ENCODE measurements at places on chromosomes 1 and 21.

GRCh38 chr1:61498342-61498741 is 226.6 kb downstream of the TM2D1 start:
- DNase-seq: no peak

GRCh38 chr21:45739218-45740087 is 95.9 kb downstream of the PCBP3 start:
- no peak for DNase-seq

GRCh38 chr1:54977533-54978297 is 2.7 kb upstream of the TMEM61 start:
- no peak for DNase-seq

DNA sequence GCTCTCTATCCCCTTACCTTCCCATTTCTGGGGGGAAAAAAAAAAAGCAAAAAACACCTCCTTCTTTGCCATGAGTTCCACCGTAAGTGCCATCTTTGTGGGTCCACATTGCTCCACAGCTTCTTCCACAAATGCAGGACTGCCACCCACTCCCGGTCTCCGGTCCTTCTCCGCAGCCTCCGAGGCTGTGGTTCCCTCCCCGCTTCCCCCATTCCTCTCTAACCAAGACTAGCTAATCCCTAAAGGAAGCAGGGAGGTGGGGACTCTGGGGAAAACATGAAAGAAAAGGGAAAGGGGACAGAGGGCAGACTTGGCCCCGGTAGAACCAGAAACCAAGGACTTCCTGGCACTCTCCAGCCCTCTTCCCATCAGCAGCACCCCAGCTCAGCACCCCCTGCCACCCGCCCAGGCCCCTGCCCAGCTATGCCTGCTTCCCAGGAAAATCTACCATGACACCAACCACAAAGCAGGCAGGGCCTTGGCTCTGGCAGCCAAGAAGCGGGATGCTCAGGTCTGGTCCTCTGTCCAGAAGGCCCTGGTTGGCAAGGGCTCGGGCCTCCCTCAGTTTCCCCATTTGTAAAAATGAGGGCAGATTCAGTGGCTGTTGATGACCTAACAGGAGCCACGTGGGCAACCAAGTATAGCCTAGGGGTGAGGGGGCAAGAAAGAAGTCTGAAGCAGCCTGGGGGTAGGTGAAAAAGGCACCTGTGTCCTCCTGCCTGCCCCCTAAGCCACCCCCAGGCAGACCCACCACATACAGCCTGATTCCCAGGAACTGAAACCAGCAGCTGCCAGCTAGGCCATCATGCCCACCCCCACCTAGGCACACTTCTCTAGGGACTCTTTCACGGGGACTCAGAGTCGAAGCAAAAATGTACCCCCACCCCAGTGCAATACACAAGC is 2.5 kb downstream of the EPHA2 start:
- DNase-seq: no peak
